ENCODE measurements at places on chromosomes 12 and 14.

GRCh38 chr14:77485901-77486678 lies 12.5 kb downstream of the ISM2 start:
- DNase-seq, result peak; percentile 6

DNA sequence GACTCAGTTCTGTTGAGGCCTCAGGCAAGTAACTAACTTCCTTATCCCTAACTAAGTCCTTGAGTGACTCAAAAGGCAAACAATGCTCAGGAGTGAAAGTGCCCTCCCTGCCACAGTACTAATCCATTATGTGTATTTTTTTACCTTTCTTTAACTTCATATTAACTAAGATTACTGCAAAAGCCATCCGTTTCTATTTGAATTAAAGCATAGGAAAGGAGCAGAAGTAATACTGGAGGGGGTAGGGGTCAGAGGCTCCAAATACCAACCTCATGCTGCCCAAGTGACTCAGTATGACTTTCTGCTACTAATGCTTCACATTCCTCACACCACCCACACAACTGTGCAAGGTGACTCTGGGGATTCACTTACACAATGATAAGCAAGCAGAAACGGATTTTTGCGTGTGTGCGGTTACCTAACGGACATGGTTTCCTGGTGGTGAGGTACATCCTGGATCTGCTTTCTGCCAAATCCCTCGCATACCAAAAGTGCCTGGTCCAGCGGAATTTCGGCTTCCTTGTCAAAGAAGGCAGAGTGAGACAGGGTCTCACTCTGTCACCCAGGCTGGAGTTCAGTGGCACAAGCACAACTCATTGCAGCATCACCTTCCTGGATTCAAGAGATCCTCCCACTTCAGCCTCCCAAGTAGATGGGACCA lies 25.1 kb downstream of the MOK start:
- DNase-seq, result peak; percentile 74

DNA sequence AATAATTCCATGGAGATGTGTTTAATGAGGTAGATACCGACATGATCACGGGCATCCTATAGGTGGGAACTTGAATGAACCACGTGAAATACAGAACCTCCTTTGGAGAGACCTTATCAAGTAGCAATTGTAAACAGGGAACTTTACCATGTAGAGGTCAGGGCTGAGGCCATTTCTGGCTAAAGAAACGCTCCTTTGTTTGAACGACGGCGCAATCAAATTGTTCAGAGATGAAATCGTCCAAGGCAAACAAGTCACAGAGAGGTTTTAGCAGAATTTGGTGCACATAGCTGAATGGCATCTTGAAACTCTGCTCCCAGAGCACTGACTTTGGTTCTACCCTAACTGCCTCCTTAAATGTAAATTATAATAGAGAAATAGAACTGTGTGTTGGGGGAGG lies 9.8 kb downstream of the PRIMA1 start:
- DNase-seq, result no peak

DNA sequence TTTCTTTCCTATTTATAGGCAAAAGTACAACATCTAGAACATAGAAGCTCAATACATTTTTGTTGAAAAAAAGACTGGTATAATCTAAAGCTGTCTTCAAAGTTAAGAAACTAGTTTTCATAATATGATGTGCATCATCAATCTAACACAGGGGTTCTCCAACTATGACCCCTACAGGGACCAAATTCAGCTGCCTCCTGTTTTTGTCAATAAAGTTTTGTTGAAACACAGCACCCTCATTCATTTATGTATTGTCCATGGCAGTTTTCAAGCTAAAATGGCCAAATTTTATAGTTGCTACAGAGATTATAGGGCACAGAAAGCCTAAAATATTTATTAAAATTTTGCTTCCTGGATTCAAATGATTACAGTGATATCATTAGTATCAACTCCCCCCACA lies 452.9 kb downstream of the CCER1 start:
- DNase-seq, result no peak

GRCh38 chr14:58574623-58575022 lies 63.1 kb upstream of the DACT1 start:
- no peak for DNase-seq

DNA sequence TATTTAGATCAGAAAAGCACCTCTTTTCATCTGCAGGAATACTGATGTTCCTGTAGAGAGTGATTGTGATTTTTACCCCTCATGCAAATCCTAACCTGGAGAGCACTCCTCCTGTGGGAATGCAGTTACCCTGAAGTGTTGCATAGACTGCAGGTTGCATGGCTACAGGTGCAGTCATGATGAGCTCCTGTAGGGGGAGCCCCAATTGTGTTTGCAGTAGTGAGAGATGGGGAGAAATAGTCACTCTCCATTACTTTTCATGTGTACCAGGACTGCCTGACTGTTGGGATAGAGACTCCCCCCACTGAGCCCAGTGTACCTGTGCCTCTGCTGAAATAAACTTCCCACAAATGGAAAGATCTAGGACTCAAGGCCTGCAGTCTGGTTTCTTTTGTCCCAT lies 1086.5 kb downstream of the SLC6A15 start:
- DNase-seq, result no peak

DNA sequence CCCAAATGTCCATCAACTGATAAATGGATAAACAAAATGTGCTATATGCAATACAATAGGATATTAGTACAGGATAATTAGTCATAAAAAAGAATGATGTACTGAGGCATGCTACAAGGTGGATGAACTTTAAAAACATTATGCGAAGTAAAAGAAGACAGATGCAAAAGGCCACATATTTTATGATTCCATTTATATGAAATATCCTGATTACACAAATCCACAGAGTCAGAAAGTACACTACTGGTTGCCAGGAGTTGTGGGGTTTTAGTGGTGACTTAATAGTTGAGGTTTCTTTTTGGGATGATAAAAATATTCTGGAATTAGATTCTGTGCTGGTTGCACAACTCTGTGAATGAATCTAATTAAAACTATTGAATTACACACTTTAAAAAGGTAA lies 12.6 kb downstream of the TRIM9 start:
- DNase-seq, result no peak

DNA sequence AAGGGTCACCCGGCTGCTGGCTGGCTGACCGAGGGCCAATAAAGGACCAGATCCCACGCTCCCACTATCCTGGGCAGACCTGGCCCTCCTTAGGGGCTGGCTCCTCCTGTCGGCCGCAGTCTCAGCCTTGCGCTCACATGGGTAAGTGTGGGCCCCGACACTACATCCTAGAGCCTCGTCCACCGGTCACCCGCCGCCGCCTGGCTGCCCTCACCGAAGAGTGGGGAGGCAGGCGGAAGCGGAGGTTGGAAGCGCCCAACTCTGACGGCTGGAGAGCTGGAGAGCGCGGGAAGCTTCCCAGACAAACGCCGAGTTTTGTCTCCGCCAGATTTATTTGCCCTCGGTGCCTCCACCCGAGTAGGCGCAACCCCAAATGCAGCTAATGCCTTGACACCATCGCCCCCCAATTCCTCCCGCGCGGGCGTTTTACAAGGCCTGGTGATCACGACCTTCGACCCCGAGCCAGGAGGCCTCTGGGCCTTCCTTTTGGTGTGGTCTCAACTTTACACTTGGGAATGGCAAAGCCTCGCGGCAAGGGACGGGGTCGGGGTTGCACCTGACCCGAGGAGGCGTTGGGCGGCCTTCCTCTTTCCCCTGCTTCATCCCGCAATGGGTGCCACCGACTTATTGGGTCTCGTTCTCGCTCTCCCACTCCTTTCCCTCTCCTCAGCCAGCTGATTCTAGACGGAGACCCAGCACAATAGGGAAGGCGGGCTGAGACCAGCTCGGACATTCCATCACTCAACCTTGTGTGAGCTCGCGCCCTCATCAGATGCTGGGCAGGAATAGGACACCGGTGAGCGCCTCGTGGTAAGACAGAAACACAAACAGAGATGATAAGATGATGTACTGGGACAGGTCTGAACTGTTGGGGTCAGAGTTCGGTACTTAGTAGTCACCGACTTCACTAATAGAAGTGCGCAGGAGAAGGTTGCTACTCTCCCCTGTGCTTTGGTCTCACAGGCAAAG lies 78.3 kb upstream of the ANO4 start:
- DNase-seq, result no peak

GRCh38 chr12:18567787-18568186 lies 170.0 kb downstream of the PLCZ1 start:
- no peak for DNase-seq

- DNase-seq, result peak; percentile 75
These were observed at the start of gene PAWR for GRCh38 chr12:79690638-79691510. Gene PAWR, minus strand, starts transcription at chr12:79690964. Its CDS starts 720 bp downstream, at chr12:79690244.

GRCh38 chr14:68013326-68013725 lies 193.7 kb downstream of the RAD51B start:
- no peak for DNase-seq

DNA sequence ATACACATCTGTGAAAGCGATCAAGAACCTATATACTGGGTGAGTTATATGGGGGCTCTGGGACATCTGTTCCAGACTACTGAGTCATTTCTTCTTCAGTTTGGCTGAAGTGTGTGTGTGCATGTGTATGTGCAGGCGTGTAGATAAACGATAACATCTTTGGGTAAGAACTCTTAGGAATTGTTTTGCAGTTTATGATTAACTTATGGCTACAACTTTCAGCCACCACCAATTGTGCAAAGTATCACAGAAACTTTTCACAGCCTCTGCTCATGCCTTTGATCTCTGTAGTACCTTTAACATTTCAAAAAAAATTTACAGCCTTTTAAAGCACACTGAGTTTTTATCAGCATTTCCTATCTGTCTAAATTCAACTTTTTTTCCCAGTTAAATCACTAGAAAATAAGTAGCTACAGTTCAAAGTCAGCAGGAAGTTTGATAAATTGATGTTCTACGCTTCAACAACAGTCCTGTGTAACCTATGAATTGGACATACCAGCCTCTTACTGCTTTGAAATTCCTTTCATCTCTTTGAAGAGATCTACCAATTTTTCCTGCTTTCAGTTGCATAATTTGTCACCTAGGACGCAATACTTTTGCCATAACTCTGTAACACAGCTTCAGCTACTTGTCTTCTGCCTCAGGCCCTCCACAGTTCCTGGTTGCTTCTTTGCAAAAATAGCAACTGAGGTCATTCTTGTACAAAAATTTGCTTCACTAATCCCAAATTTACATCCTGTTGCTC lies 43.0 kb downstream of the PPM1H start:
- no peak for DNase-seq

DNA sequence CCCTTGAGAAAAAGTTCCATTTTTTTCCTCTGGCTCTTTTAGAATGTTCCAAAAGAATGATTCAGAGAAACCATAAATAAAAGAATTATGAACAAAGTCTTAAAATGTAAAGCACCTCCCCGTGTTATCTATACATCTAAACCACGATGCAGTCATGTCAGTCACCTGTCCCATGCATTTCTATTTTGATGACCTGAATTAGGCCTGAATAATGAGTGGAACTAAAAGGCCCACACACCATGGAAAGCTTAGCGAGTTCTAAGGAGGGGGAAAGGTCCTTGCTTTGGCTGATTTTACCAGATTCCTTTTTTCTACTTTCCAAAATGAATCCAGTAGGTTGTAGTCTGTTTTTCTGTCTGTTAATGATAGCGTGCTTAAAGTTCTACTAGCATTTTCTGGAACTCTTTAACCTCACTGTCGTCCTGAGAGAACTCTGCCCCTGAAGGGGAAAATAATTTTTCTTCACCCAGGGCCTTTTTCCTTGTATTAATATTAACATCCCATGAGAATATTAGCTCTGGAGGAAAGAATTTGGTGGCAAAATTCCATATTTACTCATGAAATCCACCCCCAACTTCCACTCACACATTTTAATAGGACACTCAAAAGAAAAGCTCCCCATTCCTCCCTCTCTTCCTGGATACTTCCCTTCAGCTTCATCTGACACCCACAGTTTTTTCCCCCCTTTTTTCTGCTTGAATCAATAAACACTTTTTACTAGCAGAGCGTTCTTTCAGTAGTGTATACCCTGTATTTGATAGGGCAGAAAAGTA lies 266.3 kb upstream of the DIO2 start:
- DNase-seq, result no peak

GRCh38 chr14:81591266-81591665 lies 57.6 kb upstream of the SEL1L start:
- no peak for DNase-seq

- no peak for DNase-seq
These were observed 260.7 kb downstream of the CCDC59 start for GRCh38 chr12:82097438-82097837.

DNA sequence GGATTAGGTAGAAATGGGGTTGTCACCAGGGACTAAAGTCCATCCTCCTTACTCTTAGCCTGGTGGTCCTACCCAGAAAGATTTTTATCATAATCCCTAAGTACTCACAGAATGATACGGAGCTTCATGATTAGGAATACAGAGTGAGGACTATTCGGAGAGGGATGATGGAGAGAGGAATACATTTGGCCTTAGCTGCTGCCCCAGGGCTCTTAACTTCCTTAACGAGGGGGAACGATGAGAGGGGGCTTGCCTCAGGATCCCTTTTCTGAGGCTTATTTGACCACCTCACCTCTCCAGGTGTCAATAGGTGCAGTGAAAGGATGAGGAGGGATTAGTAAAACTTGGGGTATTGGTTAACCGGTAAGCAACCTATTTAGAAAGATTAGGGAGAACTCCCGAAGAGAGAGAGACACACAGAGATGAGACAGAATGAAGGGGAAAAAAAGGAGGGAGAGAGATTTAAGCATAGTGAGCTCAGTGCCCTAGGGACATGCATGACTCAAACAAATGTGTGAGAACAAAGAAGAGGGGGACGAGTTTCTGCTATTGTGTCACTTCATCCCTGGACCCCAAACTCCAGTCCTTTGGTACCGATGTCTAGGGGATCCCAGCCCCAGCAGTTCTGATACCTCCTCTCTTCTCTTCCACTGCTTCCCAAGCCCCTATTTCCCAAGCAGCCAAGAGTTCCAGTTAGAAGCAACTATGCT lies 1.1 kb downstream of the NFE2 start:
- DNase-seq, result no peak

DNA sequence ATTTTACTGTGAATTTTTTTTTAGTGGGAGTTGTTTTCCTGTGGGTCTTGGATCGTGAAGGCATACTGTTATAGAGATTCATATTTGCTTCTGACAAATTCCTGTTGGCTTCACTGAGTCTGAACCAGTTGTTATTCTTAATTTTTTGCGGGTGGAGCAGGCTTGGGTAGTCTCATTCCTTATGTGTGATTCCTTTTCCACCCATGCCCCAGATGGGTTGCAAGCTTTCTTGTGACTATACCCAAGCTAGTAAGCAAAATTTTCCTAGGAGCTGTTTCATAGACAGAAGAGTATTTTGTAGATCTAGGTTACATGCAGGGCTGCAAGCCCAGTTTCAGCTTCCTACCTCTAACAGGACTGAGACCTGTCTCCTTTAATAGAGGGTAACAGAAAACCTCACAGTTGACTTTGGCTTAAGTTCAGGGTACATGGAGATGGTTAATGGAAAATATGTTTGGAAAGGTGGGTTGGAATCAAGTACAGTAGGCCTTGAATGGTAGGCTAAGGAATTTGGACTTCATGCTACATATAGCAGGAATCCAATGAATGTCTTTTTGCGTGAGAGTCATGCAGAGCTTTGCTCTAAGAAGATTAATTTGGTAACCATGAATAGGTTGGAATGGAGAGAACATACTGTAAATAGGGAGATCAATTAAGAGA lies 29.0 kb downstream of the TRMT5 start:
- no peak for DNase-seq
